Stimulated activated CD4-positive, alpha-beta T cell treated with anti-CD3 and anti-CD28 coated beads, Interleukin-2, amount 100 ng/mL, for 48 hours (primary cell): ENCODE measurements at places on chromosomes 13 and 19.

DNA sequence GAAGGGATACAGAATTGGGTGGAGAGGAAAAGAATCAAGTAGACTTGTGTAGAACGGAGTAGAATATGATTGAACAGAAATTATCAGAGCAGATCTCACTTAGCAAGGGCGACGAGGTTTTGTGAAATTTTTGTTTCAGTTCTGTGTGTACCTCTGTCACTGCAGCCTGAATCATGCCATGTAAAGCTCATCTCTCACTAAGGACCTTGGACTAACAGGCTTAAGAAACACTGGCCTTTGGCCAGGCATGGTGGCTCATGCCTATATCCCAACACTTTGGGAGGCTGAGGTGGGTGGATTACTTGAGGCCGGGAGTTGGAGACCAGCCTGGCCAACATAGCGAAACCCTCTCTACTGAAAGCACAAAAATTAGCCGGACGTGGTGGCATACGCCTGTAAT is 62.6 kb downstream of the MYH14 start:
- no peak for DNase-seq

DNA sequence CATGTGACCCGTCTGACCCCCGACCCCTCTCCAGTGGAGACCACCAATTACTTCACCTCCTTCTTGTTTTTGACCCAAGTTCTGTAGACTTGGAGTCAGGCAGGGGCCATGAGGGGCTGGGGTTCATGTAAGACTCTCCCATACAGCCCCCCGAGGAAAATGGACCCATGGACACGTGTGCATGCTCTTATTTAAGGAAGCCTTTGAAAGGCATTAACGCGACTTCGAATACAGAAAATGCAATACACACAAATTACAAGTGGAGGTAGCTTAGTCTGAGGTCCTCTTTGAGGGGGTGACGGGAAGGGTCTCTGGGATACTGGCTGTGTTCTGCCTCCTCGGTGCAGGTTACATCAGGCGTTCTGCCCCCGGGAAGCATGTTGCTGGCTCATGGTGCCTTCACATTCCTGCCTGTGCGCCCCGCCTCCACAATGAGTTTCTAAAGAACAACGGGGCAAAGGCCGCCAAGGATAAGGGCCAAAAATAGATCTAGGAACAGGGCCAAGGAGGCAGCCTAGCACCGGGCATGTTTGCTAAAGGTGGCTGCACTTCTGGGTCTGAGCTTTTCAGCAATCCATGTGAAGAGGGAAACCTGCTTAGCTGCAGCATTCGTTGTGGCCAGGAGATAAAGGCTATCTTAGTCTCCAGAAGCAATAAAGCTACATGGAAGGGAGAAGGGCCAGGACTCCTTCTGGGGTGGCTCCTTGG is 54.5 kb downstream of the RAB20 start:
- no peak for DNase-seq

- DNase-seq = no peak
Observed at GRCh38 chr13:41742917-41743552, 217.9 kb downstream of the VWA8 start.

- DNase-seq = no peak
Observed at GRCh38 chr13:30063892-30064291, 213.5 kb upstream of the UBL3 start.

GRCh38 chr13:107457686-107458085 is 757.6 kb downstream of the LIG4 start:
- no peak for DNase-seq

DNA sequence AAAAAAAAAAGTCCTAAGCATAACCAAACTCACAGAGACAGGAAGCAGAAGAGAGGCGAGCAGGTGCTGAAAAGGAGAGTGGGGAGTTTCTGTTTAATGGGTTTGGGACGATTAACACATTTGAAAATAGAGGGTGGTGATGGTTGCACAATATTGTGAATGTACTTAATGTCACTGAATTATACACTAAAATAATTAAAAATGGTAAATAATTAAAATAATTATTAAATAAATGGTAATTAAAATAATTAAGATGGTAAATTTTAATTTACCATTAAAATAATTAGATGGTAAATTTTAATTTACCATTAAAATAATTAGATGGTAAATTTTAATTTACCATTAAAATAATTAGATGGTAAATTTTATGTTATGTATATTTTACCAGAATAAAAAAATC is 74.8 kb upstream of the XPO4 start:
- DNase-seq = no peak

- no peak for DNase-seq
Observed at GRCh38 chr19:1240925-1241324, 626 bp upstream of the ATP5F1D start.

- peak; percentile 43 for DNase-seq
Observed at GRCh38 chr13:51793570-51794271, 10.2 kb downstream of the DHRS12 start.

GRCh38 chr13:90751026-90751425 is 596.5 kb upstream of the MIR17HG start:
- no peak for DNase-seq

- DNase-seq = no peak
Observed at GRCh38 chr13:112876305-112877000, 92.6 kb upstream of the MCF2L start.

DNA sequence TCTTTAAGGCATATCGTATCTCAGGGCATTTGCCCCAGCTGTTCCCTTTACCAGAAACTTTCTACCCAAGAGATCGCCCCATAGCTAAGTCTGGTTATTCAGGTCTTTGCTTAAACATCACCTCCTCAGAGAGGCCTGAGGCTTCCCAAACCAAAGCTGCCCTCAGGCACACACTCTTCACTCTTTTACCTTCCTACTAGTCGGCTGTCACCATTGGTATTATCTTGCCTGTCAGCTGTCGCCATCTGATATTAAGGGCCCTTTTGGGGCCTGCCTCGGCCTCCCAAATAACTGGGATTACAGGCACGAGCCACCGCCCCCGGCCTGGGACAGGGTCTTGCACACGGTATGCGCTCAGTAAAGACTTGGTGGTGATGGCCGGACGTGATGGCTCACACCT is 1.0 kb downstream of the GADD45GIP1 start:
- DNase-seq = no peak

- no peak for DNase-seq
Observed at GRCh38 chr19:24140591-24140990, 53.6 kb downstream of the ZNF254 start.

DNA sequence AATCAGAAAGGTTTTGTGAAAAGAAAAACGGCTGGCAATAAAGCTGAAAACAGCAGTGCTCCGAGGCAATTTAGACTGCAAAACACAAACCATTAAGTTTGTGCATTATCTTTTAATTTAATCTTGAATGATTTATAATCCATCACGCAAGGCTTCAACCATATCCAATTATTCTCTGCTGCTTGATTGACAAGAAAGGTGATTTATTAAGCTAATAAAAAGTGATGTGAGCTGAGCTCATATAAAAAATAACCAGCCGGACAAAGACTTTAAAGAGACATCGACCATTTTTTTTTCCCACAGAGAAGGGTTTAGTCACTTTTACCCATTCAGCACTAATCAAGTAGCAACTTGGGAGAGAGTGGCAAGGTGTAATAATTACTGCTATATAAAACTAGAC is 33.6 kb downstream of the TSHZ3 start:
- no peak for DNase-seq

DNA sequence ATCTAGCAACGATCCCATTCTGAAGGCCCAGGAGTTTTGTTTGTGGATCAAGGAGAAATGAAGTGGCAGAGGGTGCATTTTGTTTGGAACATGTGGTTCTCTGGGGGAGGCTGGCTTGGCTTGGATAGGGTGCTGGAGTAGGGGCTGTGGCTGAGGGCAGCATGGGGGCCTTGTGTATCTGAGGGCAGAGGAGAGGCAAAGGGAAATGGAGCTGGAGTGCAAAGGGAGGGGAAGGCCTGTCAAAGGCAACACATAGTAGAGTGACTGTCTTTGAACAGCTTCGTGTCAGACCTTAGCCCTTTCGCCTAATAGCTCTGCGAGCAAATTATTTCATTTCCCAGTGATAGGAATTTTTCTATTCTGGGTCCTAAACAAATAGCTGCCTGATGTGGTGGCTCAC is 187.2 kb downstream of the KCNRG start:
- DNase-seq = no peak

DNA sequence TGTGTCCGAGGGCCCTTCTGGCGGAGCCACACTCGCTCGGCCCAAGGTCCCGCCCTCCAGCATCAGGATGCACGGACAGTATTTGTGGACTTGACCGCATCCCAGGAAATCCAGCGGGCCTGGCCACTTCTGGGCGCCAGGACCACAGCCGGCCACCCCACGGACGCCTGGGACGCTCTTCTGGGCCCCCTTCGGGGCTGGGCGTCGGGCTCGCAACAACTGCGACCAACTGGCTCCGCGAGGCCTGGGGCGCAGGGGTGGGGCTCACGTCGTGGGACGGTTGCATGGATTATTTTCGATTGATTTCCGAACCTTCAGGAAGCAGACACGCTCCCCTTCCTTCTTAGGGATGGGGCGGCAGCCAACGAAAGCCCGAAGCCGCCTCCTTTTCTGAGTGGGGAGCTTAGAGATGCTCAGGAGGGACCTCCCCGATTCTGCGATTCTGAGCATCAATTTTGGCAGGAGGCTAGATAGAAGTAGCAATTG is 521 bp upstream of the NUP58 start:
- no peak for DNase-seq

GRCh38 chr19:46381756-46382345 is 31.5 kb downstream of the CCDC8 start:
- no peak for DNase-seq

DNA sequence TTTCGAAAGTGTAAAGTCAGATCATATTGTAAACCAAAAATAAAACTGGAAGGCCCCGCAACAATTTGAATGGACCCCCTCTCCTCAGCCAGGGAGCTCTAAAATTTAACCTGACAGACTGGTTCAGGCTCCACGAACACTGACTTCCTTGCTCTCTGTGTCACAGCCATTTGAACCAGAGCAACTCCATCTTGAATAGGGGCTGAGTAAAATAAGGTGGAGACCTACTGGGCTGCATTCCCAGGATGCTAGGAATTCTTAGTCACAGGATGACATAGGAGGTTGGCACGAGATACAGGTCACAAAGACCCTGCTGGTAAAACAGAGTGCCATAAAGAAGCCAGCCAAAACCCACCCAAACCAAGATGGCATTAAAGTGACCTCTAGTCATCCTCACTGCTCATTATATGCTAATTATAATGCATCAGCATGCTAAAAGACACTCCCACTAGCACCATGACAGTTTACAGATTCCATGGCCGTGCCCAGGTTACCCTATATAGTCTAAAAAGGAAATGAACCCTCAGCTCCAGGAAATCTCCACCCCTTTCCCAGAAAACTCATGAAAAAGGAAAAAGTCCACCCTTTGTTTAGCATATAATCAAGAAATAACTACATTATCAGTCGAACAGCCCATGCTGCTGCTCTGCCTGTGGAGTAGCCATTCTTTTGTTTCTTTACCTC is 43.1 kb downstream of the RFXAP start:
- DNase-seq = no peak

DNA sequence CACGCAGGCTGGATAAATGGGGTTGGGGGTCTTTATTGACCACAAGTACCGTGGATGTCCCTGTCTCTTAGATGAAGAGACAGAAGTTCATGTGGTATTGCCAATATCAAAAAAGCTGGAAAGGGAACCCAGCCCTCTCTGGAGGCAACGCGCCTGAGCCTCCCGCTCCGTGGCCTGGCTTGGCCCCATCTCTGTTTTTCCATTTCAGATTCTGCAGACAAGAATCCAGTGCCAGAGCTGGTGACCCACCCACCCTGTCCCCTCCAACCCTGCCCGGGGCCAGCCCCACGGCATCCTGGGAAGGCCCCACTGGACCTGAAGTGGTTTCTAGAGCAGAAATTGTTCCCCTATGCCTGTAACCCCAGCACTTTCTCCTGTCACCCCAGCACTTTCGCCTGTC is 57.7 kb downstream of the PTPRS start:
- DNase-seq = no peak

GRCh38 chr13:92074658-92075057 is 676.2 kb downstream of the GPC5 start:
- no peak for DNase-seq

DNA sequence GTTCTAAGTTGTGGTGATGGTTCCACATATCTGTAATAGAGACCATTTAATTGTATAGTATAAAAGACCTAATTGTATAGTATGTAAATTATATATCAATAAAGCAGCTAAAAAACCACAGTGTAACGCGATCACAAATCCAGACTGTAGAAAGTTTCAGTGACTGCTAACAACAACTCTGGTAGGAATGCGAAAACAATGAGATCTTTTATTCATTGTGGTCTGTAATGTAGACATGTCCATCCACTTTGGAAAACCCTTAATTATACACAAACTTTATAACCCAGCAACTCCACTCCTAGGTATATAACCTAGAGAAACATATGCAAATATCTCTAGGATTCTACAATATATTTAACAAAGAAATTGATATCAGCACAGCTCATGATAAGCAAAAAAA is 549.5 kb downstream of the SLITRK1 start:
- DNase-seq = no peak

- no peak for DNase-seq
Observed at GRCh38 chr13:63167699-63168337, 1752.2 kb upstream of the PCDH20 start.

GRCh38 chr13:97528518-97528917 is 94.5 kb downstream of the RAP2A start:
- DNase-seq = no peak

DNA sequence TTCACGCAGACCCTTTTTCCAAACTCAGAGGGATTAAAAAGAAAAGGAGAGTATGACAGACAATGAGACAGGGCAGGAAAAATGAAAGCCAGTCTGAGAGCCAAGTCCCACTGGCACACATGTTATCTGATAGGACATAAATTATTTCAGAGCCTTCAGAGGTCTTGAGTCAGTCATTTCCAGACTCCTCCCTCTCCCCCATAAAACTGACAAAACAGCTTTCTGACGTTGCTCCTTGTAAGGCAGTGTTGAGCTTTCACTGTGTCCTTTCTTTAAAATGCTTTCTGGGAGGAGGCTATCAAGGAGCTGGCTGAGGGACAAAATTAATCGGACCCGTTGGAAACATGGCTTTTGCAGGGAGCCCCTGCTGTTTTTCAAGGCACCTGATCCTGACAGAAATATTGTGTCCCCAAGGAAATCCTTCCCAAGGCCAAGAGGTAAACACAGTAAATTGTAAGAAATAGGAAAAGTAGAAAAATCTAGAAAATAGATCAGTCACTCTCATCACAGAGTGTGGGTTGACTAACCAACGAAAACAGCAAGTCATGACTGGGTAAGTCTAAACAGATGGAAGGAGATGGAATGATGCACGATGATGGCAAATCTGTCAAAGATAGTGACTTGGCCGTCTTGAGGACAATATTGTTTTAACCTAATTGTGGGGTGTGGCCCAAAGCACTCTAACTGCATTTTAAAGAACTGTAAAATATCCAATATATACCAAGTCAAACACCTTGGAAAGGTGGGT is 89.7 kb downstream of the DCT start:
- DNase-seq = no peak

- no peak for DNase-seq
Observed at GRCh38 chr13:107743983-107744382, 471.4 kb downstream of the LIG4 start.

GRCh38 chr19:3047496-3048189 is 14.7 kb downstream of the TLE5 start:
- peak; percentile 61 for DNase-seq

GRCh38 chr13:113886561-113887112 is 22.8 kb upstream of the GAS6 start:
- no peak for DNase-seq
